ENCODE measurements at places on chromosomes 4 and X.

GRCh38 chr4:189769131-189769530 is 171.5 kb upstream of the FRG1 start:
- DNase-seq = no peak

- DNase-seq = no peak
Observed at GRCh38 chrX:129025376-129025775, 497.9 kb downstream of the SMARCA1 start.

DNA sequence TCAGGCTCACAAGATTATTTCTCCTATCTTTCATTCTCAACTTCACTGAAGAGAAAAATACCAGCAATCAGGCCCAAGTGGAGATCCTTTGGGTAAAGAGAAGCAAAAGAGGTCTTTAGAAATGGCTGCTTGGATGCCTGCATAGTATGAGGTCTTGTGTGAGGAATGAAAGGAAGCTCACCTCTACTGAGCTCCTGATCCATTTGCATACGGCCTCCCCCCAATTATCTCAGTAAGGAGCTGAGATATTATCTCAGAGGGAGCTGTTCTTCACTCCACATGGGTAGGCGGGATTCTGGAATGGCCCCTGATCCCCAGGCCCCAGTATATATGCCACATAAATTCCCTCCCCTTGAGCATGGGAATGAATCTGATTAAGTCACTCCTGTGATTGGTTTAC is 75.8 kb downstream of the EVC2 start:
- DNase-seq = no peak

GRCh38 chr4:68476191-68476590 is 28.9 kb downstream of the TMPRSS11E start:
- DNase-seq = no peak

DNA sequence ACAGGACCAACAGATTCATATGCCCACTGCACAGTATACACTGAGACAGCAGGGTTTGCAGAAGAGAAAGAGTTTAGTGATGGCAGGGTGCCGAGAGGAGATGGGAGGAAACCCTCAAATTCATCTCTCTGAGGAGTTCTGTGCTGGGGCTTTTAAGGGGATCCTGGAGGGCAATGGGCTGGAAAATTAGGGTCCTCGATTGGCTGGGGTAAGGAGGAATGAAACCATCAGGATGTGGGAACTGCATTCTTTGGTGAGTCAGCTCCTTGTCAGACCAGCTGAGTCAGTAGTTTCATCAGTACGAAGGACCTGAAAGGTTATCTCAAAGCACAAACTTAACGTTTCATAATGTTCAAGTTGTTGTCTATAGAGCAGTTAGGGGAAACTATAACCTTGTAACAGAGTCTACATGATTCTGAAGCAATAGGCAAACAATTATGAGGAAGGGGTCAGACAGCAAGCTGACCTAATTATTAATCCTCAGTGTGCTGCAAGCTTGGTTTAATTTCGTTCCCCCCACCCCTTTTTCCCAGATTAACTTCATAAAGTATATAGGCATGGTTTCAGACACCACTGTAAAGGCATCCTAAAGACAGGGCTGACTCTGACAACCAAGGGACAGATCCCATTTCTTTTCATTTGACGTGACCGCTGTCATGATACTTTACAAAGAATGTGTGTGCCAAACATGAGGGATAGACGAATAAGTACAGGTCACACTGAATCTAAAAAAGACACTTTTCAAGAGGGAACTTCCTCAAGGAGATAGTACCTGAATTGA is 1.5 kb upstream of the MSMO1 start:
- no peak for DNase-seq

GRCh38 chr4:105061731-105062130 is 84.9 kb upstream of the TET2 start:
- no peak for DNase-seq

DNA sequence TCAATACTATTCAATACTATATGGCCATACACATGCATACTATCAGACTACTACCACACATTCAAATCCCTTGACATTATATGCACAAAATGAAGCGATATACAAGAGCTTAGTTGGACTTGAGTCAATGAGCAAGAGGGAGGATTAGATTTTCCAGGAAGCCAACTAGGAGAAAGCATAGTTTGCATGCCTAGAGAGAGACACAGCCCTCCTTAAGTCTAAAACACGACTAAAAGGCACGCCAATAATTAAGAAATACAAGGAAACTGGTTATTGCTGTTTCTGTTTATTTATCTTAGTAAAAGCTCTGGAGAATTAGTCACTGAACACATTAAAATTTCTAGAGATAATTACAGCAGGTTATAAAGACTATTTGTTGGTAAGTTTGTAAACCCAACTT is 21.8 kb downstream of the MBNL3 start:
- no peak for DNase-seq

- DNase-seq = no peak
Observed at GRCh38 chr4:123343400-123344041, 53.1 kb upstream of the SPRY1 start.

DNA sequence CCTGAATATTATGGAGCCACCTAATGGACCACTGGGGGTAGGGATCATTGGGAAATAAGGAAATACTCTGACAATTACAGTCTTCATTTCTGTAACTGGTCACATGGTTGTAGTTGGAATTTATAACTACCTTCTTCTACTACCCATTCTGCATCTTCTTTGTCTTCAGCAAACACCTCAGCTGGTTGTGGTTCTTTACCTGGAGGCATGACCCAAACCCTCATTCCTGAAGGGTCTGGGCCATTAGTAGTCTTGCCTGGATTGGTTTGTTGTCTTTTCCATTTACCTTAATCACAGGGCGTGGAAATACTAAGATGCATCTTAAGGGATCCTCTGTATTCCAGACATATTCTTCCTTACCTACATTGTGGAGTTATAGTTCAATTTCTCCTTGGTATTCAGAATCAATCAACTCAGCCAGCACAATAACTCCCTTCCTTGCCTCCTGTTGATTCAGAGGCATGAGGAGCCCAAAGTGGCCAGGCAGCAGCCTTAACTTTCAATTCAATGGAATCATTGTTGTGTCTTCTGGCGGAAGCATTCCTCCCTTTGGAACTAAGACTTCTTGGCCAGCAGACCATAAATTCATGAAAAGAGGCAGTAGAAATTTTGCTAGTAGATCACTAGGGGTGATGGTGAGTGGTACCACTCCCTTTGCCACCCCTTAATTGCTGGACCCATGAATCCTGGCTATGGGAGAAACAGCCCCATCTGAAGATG is 75.7 kb upstream of the RAP2C start:
- no peak for DNase-seq
